ENCODE measurements at places on chromosomes 7 and 10.
A peak's percentile ranks its signal among the peaks of the same experiment; 100 is the strongest.

- no peak for DNase-seq
Observed at GRCh38 chr7:135192914-135193536, 18.3 kb downstream of the WDR91 start.

DNA sequence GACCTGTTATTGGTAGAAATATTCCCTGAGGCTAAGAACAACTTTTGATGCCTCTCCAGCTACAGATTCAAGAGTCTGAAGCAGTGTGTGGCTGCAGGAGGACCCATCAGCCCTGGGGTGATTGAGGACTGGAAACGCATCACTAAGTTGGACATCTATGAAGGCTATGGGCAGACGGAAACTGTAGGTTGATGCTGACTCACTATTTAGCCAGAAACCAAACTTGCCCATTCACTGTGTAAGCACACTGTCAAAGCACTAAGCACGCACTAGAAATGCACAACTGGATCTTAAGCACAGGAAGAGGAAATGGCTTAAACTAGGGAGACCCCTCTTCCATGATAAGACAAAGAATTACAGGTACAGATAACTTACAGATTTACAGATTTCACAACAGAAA, 20.8 kb downstream of the ACSM6 start:
- DNase-seq, result no peak

- DNase-seq, result no peak
Observed at GRCh38 chr7:50359995-50360925, 55.7 kb downstream of the IKZF1 start.

- no peak for DNase-seq
Observed at GRCh38 chr10:100485801-100486495, 23.1 kb downstream of the WNT8B start.

GRCh38 chr10:110817614-110818013, 54.1 kb upstream of the PDCD4 start:
- DNase-seq, result no peak

GRCh38 chr10:25557136-25557535, 376.9 kb upstream of the MYO3A start:
- no peak for DNase-seq

GRCh38 chr10:62839590-62839989, 23.4 kb upstream of the EGR2 start:
- DNase-seq, result no peak

GRCh38 chr10:28788762-28789161, 111.4 kb downstream of the BAMBI start:
- DNase-seq, result no peak

DNA sequence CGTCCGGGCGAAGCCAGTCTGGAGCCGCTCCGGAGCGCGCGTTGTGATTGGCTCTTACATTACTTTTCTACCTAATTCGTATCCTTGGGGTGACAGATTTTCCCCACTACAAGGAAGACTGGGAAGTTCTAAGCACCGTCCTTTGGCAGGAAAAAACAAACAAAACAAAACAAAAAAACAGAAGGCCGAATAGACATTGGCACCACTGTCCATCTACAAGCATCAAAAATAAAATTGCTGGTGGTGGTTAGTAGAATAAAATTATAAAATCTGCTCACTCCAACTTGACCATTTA, 651 bp upstream of the SKAP2 start:
- DNase-seq, result no peak

- no peak for DNase-seq
Observed at GRCh38 chr7:1423264-1423811, 35.9 kb downstream of the MICALL2 start.

GRCh38 chr7:3670898-3671297, 369.8 kb downstream of the SDK1 start:
- DNase-seq, result no peak

DNA sequence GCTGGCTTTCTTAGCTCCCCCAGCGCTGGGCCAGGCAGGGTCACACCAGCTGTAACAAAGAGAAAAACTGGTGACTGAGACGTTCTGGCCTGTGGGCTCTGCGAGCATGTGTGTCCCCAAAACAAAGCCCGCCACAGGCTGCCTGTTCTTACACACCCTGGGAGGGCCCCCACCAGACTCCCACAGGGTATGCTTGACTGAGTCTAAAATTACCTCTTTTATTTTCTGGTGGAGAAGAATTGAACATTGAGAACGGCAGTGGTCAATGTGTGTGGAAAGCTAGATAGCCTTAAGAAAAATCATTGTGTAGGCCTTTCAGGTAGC, 808 bp downstream of the C10orf71 start:
- DNase-seq, result peak; percentile 53

DNA sequence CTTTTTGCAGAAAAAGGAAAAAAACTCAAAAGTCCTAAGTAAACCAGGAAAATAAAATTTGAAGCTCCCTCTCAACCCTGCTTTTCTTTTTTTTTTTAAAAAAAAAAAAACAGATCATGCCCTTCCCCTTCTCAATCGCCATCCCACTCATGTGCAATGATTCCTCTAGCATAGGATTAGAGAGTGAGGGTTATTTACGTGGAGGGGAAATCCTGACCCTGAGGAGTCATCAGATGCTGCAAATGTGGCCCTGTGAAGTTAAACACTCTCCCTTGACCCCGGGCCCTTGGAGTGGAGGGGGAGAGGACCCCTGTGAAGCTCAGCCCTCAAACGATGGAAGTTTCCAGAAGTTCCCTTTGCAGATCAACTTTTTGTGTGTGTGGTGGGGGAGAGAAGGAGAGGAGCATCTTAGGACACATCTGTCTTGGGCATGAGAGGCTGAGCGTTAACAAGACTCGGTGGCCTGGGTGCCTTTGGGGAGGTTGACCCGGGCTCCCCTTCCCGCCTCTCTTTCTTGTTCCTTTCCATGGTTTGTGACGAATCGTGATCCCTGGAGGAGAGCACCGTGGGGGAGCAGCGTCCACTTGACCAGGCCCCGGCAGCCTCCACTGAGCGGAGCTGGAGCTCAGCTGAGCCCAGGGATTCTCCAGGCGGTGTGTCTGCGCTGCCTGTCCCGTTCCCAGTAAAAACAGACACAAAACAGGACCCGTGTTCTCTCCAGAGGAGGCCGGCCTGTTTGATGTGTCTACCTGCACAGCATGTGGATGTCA, 1.5 kb upstream of the SHH start:
- no peak for DNase-seq
